ENCODE measurements at places on chromosomes 11 and 22.
A peak's percentile ranks its signal among the peaks of the same experiment; 100 is the strongest.

- no peak for DNase-seq
These were observed 182.2 kb downstream of the ARHGAP42 start for GRCh38 chr11:100869328-100869727.

DNA sequence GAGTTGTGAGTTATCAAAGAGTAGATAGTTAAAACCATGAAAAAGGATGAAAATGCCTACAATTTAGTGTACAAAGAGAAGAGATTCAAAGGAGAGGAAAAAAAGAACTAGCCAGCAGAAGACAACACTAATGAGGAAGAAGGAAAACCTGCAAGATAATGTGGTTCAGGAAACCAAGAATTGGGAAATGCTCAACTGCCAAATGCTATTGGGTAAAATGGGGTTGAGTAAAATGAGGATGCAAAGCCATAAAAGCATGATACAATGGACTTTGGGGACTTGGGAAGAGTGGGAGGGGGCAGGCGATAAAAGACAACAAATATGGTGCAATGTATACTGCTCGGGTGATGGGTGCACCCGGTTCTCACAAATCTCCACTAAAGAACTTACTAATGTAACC, 7.6 kb upstream of the OR52K2 start:
- DNase-seq: no peak

- no peak for DNase-seq
These were observed 179.1 kb upstream of the E2F8 start for GRCh38 chr11:19419808-19420207.

GRCh38 chr11:111797145-111797581, 31.0 kb upstream of the PPP2R1B start:
- peak; percentile 89 for DNase-seq

- DNase-seq: peak; percentile 39
These were observed 43.1 kb upstream of the DEUP1 start for GRCh38 chr11:93287434-93287833.

GRCh38 chr11:61106296-61106695, 4.0 kb downstream of the CD5 start:
- no peak for DNase-seq

DNA sequence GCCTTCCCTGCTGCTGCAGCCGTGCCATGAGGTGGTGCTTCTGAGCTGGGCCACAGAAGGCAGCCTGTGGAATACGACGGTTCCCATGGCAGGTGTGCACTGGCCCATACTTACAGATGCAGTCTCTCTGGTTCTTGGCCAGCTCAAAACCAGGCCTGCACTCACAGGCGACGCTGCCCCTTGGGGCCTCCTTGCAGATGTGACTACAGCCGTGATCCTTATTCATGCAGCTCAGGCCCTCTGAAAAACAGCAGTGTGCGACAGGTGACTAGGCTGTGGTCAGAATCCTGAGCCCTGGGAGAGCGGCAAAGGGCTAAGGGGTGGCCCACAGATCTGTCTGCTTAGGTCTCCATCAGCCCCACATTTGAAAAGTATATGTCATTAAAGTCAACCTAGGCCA, 22.1 kb downstream of the SCUBE2 start:
- DNase-seq: no peak

DNA sequence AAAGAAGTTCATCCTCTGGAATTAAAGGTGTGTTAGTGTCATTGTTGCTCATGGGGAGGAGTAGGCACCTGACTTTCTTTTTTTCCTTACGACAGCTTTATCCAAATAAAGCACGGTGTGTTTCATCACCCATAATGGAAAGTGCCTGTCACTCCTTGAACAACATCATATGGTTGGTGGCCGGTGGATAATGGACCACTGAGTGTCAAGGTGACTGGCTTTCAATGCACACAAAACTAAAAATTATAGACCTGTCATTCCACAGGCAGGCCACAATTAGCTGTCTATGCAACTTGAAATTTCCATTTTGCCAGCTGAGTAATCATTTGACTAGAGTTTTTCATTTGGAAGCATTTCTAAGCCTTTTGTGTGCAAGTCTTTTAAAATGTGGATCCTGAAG, 45.0 kb upstream of the MPPED2 start:
- peak; percentile 99 for DNase-seq

Data from NCI-H69 (cell line).